CD4-positive, alpha-beta T cell treated with Interferon gamma for 1 hour (primary cell): ENCODE measurements at places on chromosomes 1 and 21.

DNA sequence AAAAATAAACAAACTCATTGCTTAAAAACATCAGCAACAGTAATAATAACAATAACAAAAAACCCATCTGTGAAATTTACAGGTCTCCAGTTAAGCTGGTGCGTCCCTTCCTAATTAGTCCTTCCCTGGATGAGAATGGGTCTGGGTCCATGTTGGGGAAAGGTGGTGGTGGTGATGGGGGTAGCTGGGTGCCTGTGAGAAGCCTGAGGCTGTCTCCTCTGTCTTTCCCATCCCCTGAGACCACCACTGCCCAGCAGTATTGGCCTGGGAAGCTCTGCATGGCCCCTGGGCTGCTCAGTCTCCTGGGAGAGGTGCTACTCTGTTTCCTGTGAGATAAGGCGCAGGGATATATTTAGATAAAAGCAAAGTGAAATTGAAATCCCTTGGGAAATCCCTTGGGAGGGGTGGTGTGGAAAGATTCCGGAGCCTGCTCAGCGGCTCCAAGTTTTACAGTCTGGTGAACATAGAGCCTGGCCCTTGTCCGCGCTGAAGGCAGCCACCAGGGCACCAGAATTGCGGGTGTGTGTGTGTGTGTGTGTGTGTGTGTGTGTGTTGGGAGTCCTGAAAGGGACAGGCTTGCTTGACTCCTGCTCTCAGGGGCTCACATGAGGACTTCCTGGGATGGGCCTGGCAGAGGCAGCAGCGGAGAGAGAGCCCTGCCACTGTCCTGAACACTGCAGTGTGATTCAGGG lies 150.2 kb downstream of the FOXD2 start:
- DNase-seq: no peak

- DNase-seq: no peak
Observed at GRCh38 chr1:162213281-162213912, 143.9 kb downstream of the NOS1AP start.

DNA sequence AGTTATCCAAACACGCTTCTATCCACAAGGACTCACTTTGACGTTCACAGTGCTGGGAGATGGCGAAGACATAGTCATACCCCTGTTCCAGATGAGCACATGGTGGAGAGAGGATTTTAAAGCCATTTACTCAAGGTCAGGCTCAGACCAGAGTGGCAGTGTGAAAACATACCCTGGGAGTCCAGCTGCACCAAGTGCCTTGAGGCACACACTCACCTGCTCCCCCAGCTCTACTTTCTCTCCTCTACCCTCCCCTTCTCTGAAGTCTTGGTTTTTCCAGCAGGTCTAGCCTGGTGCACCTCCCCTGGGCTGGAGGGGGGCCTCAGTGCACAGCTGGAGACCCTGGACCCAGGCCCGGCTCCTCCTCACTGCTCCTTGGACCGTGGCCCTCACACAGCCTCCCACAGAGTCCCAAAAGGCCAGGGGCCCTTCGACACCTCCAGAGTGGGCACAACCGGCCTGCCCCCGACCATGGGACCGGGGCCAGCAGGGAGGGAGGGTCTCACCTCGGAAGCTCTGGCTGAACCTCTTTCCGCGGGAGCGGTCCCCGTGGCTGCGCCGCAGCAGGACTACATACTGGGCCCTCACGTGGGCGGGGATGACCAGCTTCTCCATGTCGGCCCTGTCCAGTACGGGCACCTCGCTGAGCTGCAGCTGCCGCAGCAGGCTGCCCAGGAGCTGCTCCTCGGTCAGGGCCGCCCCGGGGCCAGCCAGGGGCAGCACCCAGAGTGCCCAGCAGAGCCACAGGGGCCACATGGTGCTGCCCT lies 452 bp downstream of the LEFTY2 start:
- DNase-seq: no peak

DNA sequence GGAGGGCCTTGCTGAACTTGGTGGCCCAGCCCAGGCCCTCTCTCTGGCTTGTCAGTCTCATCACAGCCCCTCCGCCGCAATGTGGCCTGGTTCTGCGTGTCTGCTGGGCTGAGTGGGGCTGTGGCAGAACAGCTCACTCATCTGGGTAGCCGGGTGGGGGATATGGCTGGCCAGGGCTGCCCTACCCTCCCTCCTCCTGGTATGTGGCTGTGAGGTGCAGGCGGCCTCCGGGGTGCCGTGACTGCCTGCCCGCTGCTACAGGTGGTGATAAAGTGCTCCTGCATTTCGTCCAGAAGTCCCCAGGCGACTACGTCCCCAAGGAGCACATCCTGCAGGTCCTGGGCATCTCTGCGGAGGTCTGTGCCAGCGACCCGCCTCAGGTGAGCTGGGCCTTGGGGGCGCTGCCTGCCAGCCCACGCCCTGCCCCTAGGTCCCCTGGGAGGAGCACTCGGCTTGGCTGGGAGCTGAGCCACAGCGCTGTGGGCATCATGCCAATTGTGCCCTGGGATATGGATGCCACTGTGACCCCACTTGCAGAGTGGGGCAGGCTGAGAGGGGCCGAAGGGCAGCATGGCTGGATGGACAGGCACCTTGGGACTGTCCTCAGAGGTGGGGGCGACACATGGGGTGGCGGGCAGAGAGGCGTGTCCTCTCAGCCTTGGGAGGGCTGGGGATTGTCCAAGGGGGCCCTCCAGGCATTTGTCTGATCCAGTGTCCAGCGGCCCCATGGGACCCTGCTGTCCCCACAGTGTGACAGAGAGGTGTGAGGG lies 2.3 kb downstream of the PRXL2B start:
- no peak for DNase-seq

DNA sequence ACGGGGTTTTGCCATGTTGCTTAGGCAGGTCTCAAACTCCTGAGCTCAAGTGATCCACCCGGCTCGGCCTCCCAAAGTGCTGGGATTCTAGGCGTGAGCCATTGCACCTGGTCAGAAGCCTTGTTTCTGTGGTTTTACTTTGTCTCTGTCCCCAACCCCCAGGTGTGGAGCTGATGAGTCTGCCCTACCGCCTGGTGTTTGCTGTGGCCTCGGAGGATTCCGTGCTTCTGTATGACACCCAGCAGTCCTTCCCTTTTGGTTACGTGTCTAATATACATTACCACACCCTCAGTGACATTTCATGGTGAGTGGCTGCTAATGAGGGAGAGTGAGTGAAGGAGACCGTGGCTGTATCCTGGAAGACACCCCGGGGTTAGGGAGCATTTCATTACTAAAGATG lies 26.1 kb downstream of the CHAF1B start:
- no peak for DNase-seq

DNA sequence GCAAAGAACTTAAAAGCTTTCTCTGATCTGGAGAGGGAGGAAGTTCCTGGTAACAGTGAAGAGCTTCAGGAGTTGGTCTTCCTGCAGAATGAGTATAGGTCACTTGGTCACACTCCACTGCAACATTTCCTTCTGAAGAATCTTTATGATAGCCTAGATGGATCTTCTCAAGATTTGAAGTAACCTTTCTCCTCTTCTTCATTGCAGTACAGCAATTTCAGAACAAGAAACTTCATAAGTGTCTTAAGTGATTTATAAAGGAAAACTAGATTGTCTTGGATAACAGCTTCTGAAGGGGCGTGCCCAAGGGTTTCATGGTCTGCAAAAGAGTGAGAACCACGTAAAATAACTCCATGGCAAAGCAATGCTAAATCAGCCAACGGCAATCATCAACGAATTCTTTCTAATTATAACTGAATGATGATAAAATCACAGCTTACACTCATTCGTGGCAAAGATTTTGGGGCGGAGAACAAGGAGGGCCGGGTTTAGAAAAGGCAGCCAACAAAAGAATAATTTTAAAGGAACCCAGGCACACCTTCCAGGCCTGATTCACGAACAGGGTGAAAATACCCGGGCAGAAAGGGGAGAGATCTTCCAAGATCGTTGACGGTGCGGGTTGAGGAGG lies 53.9 kb upstream of the ASPM start:
- DNase-seq: no peak

DNA sequence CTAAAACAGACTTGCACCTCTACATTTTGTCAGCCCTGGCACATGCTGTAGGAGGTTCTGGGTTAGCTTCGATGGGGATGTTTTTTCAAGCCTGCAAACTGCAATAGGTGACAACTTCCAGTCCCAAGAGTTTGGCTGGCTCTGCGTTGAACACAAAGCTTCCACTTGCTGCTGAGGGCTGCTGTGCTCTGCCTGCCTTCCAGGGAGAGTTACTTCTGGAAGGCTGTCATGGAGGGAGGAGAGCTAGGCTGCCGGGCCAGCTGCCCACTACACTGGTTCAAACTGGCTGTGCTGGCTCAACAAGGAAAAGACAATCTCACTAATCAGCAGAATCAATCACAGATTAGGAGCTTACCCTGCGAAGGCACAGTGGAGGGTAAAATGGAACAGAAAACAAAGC lies 46.7 kb upstream of the PPP2R5A start:
- no peak for DNase-seq

- no peak for DNase-seq
Observed at GRCh38 chr1:21670059-21670881, 1.1 kb upstream of the RAP1GAP start.

- DNase-seq: no peak
Observed at GRCh38 chr1:75841421-75841820, 44.7 kb downstream of the MSH4 start.

DNA sequence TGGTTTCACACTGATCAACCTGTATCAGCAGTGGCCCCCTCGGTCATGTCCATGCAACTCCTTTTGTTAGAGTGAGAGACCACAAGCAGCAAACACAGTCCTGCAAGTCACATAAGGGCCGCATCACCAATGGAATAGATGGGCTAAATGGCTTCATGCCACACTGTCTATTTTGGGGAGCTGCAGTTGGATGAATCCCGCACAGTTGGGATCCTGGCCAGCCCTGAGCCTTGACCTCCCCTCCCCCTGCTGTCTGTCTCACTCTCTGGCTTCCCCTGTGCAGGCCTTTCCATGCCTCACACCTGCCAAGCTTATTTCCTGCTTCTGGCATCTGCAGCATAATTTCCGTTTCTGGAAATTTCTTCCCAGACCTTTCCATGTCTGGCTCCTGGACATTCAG lies 57.0 kb downstream of the CNIH3 start:
- DNase-seq: no peak

- DNase-seq: no peak
Observed at GRCh38 chr1:102751111-102751510, 357.2 kb downstream of the COL11A1 start.

GRCh38 chr1:65541161-65541560 lies 120.7 kb downstream of the LEPR start:
- no peak for DNase-seq

DNA sequence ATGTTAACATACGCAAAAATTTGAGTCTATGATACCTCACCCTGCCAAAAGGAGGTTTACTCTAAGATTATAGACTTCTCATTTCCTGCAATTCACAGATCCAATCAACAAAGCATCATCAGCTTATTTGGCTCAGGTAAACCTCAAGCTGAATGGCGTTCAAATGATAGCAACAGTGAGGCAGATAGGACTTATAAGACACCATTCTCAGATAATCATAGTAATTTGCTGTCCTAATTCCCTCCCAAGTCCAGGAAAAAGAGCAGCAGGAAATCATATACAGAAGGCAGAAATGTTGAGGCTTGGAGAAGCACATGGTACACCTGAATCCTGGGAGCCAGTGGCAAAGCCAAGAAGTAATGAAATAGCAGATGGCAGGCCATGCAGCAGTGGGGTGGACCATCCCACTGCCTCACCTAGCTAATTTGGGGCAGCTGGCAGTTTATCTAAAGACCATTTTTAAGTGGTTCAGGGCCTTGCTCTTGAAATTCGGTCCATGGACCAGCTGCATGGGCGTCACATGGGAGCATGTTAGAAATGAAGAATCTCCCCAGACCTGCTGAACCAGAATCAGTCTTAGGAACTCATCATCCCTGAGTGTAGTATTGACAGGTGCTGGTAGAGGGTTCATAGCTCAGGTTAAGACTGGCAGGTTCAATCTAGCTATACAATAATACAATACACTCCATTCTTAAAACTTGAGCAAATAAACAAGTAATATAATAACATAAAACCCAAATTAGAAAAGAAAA lies 57.7 kb downstream of the ASTN1 start:
- DNase-seq: no peak

DNA sequence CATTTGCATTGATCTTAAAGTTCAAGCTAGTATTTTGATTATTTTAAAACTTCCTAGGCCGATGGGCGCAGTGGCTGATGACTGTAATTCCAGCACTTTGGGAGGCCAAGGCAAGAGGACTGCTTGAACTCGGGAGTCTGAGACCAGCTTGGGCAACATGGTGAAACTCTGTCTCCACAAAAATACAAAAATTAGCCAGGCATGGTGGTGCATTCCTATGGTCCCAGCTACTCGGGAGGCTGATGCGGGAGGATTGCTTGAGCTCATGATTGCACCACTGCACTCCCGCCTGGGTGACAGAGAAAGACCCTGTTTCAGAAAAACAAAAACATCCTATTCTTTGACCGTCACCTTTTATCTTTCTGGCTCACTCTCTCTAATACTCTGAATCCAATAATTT lies 30.0 kb downstream of the MFSD2A start:
- DNase-seq: no peak

DNA sequence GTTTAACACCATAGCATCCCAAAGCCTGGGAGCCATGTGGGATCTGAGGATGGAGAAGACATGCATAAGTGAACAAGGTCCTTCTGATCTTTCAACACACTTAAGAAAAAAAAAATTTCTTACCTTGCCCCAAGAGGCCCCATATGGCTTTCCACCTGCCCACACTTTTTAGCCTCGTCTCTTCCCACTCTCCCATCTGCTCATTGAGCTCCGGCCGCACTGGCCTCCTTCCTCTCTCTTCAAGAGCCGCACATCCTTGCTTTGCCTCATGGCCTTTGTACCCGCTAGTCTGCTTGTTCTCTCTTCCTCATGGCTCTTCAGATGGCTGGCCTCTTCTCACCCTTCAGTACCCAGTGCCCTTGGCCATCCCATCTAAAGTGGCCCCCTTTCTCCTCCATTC lies 70.2 kb upstream of the PDE4B start:
- no peak for DNase-seq

DNA sequence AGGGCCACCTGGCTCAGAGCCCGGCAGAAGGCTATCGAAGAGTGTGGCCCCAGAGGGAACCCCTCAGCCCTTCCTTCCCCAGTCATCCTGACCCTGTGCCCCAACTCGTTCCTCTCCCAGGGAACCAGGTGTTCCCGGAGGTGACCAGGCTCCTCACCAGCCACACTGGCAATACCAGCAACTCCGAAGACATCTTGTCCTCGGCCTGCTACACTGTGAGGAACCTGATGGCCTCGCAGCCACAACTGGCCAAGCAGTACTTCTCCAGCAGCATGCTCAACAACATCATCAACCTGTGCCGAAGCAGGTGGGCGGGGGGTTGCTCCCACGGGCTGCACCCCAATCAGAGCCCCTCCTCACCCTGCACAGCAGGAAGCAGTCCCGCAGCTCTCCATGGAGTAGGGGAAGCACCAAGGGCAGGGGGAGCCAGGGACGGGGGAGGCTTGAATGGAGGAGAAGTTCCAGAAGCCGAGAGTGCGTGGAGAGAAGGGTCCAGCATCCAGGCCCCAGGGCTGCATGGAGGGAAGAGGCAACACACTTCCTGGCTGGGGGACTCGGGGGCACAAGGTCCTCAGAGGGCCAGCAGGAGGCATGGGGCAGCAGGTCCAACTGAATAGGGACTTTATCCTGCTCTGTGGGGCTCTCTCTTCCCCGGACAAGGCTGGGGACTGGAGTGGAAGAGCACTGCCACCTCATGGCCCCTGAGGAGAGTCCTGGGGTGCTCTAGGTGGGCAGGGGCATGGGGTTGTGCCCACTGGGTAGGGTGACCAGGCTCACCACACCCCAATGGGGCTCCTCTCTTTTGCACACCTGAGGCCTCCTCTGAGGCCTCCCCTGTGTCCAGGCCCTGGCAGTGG lies 41.7 kb downstream of the PKP1 start:
- no peak for DNase-seq

- no peak for DNase-seq
Observed at GRCh38 chr1:59008599-59009347, 224.9 kb upstream of the JUN start.
